ENCODE measurements at places on chromosomes 11 and 22.

GRCh38 chr22:29394931-29395581, 6.7 kb upstream of the AP1B1 start:
- peak; percentile 36 for DNase-seq

- no peak for DNase-seq
These were observed 132.0 kb downstream of the ELP4 start for GRCh38 chr11:31641477-31642062.

GRCh38 chr11:20926799-20927540, 257.6 kb downstream of the NELL1 start:
- no peak for DNase-seq

GRCh38 chr11:23021287-23021863, 161.1 kb upstream of the CCDC179 start:
- DNase-seq, result no peak

GRCh38 chr22:37630839-37631435, 8.5 kb upstream of the SH3BP1 start:
- no peak for DNase-seq

DNA sequence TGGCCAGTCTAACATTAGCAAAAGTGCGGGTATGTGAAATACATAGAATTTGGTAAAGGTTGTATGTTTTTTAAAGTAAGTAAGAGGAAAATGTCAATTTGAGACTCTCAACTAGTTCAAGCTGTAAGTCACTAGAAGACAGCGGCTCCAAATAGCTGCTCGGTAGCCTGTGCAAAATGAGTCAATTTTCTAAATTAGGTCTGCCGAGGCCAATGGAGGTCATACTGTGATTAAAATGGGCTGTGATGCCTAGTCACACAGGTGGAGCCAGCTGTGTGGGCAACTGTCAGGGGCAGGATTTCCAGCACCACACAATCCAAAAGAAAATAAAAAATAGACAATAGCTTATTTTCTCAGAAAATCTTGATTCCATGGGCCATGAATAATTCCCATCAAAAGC, 32.3 kb downstream of the KCNA4 start:
- no peak for DNase-seq

GRCh38 chr11:3667149-3668035, 3.8 kb downstream of the CHRNA10 start:
- DNase-seq, result no peak

DNA sequence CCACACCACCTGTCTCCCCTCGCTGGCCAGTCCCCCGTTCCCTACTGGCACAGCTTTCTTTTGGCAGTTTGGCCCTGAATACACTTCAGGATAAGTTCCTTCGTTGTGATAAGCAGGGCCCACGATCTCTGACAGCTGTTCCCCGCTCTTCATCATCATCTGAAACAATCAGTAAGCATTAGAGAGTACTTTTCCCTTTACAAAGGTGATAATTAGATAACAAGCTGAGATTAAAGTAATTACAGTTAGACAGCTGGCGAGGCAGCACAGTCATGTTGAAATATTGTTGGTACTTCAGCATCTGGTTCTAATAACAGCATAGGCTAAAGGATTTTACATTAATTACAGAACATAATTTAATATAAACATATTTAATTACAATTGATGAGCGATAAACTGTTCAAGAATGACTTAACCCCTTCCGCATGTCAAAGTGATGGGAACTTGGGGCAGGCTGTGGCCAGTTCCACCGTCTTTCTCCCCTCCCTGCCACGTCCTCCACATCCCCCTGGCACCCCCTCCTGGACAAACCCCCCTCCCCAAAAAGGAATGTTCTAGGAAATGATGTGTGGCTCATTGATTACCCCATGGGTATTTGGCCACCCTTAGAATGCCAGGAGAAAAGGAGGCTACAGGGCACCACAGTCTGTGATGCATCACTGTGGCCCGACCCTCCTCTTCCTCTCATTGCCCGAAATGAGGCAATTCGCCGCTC, 134.9 kb downstream of the RCN1 start:
- no peak for DNase-seq

GRCh38 chr11:60890696-60891095, 15.7 kb downstream of the PRPF19 start:
- DNase-seq, result no peak

GRCh38 chr11:45087086-45087899, 59.1 kb upstream of the PRDM11 start:
- DNase-seq, result no peak

- DNase-seq, result no peak
These were observed 489 bp downstream of the NUP98 start for GRCh38 chr11:3796801-3797328.

Data from effector memory CD4-positive, alpha-beta T cell (primary cell).